ENCODE measurements at places on chromosomes 2 and 18.

GRCh38 chr2:203361922-203362321 lies 33.7 kb downstream of the ABI2 start:
- no peak for DNase-seq

DNA sequence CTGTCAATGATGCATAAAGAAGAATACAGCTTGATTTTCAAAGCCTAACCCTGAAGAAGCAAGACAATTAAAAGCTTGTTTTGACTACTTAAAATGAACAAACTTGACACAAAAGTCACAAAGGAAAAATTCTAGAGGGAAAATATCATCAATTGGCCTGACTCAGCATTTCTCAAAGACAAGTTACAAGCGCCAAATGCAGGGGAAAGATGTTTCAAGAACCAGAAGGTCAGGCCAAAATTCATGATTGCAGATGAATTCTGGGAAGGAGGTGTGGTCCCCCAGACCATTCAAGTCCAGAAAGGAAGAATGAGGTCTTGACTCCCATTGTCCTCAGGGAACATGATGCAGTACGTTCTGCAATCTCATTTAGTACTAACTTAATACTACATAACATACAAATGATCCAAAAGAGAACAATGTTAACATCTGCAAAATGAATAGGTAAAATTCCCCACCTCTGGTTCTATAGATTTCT lies 64.5 kb downstream of the FAM210A start:
- DNase-seq = no peak

DNA sequence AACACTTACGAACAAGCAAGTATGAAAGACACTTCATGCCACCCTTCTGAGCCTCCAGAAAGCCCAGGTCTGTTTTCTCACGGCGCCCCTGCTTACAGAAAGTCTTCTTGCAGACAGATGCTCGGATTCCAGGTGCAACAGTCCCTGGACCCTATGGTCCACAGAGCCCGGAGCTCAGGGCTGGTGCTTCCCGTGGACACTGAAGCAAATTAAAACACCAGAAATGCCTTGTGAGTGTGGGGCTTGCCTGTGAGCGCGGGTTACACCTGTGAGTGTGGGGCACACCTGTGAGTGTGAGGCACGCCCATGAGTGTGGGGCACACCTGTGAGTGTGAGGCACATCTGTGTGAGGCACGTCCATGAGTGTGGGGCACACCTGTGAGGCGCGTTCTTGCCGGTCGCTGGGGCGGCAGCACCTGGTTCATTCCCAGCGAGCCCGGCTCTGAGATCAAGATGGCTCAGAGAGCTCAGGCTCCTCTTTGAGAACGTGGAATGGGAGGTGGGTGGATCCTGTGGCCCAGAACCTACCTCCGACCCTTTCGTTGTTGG lies 205.2 kb upstream of the TPO start:
- no peak for DNase-seq

DNA sequence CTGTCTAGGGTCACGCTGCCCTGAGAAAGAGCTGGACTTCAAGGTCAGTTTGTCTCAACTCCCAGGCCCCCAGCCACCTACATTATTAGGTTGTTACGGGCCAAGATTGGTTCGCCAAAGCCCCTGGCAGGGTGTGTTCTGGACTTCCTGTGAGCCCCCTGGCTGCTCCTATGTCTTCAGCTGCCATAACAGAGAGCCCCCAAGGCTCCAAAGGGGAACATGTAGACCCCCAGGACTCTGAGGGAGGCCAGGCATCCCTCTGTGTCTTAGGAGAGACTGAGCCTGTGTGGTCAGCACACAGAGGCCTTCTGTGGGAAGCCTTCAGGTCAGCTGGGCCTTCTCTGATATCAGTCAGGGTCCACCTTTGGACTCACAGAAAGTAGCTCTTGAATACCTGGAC lies 58.3 kb downstream of the INHBB start:
- DNase-seq = no peak

DNA sequence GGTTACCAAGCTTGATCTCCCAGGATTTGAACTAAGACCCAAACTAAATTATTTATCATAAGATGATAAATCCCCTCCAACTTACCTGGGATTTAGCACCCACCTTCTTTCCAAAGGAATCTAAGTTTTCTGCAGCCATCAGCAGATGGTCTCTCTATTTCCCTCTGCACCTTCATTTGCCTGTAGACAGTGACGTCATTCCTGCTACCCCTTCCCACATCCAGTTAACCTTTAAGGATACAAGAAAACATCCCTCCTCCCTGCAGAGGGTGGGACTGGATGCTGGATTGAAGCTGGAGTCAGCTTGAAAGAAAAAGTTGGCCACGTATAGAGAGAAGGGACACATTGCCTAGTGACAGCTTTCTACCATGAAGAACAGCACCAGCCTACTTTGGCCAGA lies 3.7 kb upstream of the DNER start:
- DNase-seq = no peak
